8988T (cell line): ENCODE measurements at places on chromosomes 12 and 14.

DNA sequence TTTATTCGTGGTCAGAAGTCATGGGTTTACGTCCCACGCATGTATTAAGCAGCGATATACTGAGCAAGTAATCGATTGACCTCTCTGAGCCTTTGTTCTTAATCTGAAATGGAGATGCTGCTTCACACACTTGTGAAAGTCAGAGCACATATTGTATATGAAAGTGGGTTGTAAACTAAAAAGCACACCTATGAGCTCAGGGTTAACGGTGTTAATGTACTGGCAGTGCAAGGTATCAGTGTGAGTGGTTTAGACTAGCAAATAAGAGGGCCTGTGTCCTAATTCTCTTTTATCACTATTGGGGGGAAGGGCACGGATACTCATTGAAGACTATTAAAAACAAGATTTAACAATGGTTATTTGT lies 676 bp downstream of the MRPL42 start:
- no peak for DNase-seq

DNA sequence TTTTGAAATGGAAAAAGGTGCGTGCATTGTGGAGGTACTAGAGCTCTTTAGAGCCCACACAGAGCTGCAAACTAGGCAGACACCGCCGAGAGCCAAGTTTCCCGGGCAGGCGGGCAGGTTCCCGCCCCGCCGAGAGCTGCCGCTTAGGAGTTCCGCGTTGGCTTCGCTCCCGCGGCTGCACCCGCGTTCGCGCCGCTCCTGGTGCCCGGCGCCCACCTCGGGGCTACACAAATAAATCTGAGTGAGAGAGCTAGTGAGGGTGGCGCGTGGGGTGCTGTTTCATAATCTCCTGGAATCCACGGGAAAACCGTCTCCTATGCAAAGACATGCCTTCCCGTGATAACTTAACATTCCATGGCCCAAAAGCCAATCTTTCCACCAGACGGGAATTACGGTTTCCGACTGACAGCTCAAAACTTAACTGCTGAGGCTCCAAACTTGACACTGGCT lies 645 bp downstream of the KITLG start:
- no peak for DNase-seq

DNA sequence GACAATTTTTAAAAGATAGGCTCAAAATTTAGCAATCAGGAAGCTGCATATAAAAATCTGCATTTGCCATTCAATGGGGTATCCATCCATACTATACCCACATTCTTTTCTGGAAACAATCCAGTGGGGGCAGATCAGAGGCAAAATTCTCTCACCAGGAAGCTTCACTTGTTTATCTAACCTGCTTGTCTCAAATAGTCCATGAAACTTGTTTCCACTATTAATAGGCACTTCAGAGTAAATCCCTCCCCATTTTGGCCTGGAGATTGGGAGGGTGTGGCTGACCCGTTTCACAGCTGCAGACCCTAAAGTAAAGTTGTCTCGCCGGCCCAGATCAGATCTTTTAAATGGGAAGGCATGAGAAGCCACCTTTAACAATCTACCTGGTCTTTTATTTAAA lies 139.4 kb upstream of the CPNE8 start:
- DNase-seq = no peak

DNA sequence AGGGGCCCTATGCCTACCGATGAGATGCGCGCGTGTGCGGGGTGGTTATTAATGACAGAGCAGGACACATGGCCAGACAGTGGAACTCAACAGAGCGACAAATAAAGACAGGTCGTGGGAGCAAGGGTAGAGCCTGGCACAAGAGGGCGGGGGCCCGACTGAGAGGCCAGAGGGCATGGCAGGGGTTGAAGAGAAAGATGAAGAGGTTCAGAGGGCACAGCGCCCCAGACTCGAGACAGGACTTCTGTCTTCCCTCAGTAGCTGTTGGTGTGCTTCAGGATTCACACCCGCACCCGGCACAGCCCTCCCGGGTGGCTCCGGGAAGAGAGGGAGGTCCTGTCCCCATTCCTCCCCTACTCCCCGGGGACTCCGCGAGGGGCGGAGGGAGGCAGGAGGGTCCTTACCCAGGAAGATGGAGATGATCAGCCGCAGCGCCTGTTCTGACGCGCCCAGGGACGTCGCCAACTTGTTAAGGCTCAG lies 366 bp downstream of the LPCAT3 start:
- DNase-seq = peak; percentile 32

DNA sequence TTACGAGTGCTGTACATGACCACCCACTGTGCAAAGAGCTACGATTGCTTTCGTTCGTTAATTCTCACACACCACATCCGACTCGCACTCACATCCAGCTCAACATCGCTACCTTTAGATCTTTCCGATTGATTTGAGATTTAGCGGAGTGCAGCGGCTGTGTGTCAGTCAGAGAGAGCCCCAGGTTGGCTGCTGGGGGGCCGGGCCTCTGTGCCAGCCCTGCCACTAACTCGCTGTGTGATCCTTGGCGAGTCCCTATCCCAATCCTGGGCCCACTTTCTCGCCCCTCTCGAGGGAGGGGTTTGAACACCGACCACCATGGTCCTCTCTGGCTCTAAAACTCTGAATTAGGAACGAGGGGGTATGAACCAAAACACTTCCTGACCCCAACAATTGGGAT lies 8.6 kb downstream of the DLK1 start:
- no peak for DNase-seq

DNA sequence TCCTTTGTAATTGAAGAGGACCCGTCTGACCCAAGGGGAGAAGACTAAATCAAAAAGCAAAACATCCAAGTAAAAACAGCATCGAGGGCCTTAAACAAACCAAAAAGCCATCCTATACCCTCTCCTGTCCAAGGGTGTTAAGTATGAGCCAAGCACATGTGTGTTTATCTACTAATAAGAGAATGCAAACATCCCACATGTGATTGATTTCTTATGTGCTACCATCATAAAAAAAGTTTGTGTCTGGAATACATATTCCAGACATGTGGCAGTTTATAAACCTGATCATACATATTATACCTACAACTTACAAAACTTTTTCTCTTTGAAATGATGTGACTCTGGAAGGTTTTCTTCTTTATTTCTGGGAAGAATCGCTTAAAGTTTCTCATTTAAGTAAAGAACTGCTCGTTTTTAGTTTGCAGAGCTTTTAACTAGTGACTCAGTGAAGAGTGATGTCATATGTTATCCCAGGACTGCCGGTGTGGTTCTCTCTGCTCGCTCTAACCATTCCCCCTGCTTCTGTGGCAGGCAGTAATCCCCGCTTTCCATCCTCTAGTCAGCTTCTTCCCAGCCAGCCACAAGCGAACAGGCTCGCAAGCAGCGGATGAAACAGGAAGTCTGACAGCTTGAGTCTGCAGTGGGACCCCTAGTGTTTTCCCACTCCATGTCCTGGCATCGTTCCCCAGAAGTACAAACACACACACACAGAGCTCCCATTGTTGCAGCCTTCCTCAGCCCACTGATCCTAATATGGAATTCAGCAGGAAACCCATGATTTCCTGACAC lies 431 bp upstream of the RHOJ start:
- DNase-seq = no peak

GRCh38 chr12:108643941-108644810 lies 10.5 kb upstream of the SELPLG start:
- DNase-seq = no peak
